ENCODE measurements at places on chromosomes 11 and 22.

- no peak for DNase-seq
Observed at GRCh38 chr11:7645206-7645605, 28.1 kb downstream of the CYB5R2 start.

DNA sequence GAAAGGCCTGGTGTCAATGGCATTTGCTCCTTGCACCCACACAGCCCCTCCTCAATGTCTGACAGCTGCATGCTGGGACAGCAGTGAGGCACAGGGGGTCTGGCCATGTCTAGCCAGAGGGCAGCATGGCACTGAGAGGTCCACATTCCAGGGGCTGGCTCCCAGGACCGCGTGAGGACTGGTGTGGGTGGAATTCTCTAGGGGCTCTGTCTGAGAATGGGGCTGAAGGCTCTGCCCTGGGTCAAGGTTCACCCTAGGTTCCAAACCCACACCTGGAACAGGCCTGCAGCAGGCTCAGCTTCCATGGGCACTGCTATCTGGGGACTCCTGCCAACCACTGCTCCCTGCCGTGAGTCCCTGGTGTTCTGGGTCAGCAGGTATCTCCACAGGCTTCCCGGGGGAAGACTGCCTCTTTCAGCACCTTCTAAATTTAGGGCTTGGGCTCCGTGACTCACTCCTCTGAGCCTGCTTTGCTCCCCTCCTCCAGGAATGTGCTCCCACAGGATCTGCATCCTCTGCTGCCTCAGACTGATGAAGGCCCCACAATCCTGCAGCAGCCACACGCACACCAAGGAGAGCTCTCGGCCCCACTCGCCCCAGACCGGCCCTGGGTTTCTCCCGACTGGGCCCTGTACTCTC, 4.2 kb downstream of the STARD10 start:
- no peak for DNase-seq

DNA sequence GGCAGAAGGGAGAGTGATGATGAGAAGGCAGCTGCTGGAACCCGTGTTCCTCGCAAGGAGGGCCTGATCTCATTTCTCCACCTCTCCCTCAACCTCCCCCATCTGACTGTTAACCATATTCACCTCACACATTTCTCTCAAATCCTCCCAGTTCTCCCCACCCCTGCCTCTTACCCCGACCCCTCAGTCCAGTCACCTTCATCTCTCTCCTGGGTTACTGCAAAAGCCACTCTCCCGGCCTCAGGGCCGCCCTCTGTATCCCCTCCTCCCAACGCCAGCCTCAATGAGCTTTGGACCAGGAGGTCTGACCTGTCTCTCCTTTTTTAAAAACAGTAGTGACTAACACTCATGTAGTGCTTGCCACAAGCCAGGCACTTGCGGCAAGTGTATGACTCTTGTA, 29.5 kb upstream of the LMO1 start:
- no peak for DNase-seq

GRCh38 chr11:72409458-72409857, 24.9 kb downstream of the CLPB start:
- no peak for DNase-seq

DNA sequence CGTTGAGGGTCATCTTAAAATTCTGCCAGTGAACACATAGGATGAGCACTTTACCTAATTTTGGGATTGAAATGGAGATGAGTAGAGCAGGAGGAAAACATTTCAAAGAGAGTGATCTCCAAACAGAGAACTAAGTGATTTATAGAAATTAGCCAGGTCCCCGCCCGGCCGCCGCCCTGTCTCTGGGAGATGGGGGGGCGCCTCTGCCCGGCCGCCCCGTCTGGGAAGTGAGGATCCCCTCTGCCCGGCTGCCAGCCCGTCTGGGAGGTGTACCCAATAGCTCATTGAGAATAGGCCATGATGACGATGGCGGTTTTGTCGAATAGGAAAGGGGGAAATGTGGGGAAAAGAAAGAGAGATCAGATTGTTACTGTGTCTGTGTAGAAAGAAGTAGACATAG, 276.7 kb upstream of the C11orf87 start:
- DNase-seq, result no peak

GRCh38 chr11:70481625-70482528, 83.5 kb downstream of the CTTN start:
- no peak for DNase-seq

DNA sequence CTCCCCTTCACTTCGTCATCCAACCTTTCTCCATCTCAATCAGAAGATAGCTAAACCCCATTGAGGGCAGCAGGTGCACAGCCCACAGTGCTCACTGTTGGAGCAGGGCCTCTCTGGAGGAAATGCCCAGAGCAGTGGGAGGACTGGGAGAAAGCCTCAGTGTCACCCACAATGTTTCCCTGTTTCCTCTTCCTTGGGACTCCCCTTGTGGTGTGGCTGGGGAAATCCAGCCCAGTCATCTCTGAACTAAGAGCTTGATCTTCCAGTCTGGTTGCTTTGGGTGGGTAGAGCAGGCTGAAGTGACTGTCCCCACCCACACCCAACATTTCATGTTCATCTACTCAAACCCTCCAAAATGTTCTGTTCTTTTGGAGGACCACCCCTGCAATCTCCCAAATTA, 29.8 kb upstream of the EED start:
- DNase-seq, result no peak

Measured in NCI-H146 (cell line).